SK-N-SH treated with all-trans-retinoic acid at 6 μM for 48 hours (cell line): ENCODE measurements at places on chromosomes 5 and 9.

DNA sequence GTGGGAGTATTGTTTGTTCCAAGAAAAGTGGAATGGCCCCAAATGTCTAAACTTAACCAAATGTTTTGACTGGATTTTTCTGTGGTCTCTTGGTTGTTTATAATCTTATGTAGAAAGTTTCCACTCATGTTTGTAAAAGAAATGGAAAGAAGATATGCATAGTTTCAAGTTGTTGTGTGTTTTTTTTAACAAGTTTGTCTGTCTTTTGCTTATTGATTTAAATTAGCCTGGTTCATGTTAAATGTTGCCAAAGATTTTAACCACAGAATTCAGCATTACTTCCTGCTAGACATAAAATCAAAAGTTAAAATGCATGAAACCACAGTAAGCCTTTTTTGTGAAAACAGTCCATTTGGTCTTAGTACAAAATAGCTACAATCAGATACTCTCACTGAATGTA, 14.0 kb downstream of the PPWD1 start:
- no peak for ATAC-seq

DNA sequence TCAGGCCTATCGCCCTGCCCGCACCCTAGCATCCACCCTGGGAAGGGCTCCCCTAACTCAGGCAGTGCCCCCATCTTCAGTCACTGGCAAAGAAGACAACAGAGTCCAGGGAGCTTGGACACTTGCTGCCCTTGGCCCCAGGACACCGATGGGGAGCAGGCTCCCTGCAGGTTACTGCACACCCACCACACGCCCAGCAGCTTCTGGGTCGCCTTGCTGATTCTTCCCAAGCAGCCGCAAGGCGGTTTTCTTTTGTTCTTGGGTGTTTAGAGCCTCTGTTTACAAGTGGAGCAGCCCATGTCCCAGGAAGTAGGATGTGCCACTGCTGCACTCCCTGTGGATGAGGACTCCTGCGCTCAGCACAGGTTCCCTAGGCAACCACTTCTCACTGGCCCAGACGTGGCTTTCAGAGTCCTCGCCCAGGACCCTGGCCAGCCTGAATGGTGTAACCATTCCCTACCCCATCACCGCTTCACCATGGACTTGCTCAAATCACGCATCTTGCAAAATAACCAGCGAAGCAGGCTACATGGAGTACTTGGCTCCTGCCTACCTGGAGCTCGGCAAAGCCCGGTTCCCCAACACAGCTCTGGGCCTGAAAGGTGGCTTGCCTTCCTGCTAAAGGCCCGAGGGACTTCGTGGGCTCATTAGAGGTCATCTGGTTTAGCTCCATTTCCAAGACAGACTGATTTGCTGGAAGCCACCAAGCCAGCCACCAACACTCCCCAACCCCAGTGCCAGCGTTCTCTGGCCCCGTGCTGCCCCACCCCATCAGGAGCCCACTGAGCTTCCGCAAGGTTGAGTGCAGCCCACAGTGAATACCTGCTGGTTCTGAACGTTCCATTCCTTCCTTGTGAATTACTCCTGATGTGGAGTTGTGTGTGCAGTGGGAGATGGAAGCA, 60.0 kb downstream of the PSMB7 start:
- no peak for ATAC-seq

GRCh38 chr9:33184963-33185362, 17.8 kb upstream of the B4GALT1 start:
- ATAC-seq, result no peak

DNA sequence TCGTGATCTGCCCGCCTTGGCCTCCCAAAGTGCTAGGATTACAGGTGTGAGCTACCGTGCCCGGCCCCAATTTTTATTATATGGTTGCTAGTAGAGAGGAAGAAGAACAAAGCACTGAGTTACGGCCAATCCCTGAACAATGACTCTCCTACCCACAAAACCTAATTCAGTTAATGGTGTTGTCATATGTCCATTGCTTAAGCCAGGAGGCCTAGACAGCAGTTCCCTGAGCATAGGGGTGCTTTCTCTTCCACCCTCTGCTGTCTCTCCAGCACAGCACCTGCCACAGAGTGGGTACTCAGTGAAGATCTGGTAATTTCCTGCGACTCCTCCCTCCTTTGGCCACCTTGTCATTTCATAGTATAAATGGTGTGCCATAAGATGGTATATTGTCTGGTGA, 21.4 kb upstream of the LTC4S start:
- ATAC-seq, result no peak

DNA sequence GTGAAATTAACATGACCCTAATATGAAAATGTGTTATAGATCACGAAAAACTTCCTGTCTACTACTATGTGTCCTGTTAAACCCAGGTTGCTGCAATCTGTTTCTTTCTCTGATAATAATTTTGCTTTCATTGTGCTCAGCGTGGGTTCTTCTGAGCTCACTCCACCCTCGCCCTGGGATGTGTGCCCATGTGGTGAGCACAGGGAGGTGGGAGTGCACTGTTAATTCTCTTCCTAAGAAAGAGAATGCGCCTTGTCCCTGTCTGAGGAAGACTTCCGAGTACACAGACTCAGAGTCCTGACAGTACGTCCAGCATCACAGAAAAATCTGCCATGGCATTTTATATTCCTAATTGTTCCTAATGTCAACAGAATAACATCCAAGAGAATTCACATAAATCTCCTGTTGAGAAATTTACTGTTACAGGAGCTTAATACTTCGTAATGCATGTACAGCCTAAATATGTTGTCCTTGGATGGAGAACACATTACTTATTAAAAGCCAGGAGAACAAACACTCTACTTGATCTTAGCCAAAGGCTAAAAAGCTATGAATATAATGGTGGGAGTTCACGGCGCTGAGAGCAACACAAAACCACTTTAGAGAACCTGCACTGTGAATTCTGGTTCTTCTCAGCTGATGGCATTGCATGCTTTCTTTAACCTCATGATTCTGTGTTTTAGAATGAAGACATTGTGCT, 102.6 kb downstream of the PDE4D start:
- no peak for ATAC-seq

DNA sequence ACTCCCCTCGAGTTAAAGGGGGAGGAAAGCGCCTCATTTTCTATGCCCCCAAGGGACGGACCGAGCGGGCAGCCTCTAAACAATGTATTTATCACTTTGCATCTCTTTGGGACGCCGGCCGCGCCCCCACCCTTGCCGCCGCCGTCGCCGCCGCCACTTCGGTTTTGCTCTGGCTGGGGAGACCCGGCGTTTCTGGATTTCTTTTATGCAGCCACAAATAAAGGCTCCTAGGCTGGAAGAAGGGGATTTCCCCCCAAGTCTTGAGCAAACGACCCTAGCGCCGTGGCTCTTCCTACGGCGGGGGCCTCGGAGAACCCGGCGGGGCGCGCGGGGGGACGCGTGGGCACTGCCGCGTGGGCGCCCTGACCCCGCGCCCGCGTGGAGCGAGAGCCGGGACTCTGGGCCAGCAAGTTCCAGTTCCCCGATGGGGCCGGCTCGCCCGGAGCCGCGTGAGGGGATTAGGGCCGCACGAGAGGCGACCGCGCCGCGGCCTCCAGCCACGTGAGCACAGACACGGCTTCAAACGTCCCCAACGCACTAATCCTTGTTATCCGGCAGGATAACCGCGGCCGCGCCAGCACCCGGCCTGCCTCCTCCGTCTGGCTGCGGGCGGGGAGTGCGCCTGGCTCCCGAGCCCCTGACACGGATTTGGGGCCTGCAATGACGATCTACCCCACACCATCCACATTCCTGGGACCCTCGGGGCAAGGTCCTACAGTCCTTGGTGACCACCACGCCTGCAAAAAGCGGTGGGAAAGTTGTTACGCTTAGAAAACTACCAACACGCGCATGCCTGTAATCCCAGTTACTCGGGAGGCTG, 7.9 kb upstream of the NEUROG1 start:
- ATAC-seq, result peak; percentile 55

- ATAC-seq, result no peak
These were observed 2.6 kb upstream of the SPDL1 start for GRCh38 chr5:169580964-169581363.

DNA sequence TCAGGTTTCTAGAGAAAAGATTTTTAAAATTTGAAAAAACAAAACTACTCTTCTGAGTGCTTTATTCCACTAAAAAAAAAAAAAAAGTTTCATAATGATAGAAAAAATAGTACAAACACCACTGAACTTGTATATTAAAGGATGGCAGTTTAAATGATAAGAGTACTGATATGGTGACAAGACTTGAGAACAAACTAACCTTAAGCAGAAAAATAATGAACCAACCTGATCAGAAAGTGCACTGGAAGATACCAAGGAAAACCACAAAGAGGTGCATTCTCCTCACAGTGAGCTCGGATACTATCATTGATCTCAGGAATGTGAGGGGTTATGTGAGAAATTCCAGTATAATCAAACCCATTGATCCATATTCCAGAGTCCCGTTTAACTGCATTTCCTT, 34.3 kb downstream of the ERMP1 start:
- ATAC-seq, result no peak

DNA sequence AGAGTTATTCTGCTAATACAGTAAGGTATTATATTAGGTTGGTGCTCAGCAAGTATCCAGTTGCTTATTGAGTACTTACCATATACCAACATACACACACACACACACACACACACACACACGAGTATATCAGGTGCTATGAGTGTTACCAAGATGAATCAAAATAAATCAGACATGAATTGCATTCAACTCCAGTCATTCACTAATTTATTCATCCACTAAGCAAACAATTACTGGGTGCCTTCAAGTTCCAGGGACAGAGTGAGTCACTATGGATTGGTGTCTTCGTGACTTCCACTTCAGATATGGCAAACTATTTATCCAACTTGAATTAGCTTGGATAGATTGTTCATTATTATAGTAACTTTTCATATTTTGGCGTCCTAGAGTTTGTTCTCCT, 140.7 kb upstream of the SLC44A1 start:
- no peak for ATAC-seq

DNA sequence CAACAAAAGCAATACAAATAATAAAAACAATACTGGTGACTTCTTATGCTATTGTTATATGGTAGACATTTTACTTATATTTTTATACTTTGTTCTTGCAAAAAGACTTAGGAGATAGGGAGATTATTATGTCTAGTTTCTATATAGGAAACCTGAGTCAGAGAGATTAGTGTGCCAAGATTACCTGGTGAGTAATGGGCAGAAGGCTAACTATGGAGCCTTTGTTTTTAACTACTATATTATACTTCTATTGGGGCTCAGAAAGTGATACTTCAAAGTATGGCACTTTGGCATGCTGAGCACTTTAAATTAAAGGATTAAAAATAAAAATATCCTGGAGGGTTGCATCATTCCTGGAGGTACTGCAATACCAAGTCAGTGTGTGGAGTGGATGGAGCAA, 117.5 kb upstream of the CLINT1 start:
- no peak for ATAC-seq

GRCh38 chr9:73093016-73093739, 58.5 kb upstream of the ANXA1 start:
- ATAC-seq, result peak; percentile 19; the same call in 1 of the 3 replicates

DNA sequence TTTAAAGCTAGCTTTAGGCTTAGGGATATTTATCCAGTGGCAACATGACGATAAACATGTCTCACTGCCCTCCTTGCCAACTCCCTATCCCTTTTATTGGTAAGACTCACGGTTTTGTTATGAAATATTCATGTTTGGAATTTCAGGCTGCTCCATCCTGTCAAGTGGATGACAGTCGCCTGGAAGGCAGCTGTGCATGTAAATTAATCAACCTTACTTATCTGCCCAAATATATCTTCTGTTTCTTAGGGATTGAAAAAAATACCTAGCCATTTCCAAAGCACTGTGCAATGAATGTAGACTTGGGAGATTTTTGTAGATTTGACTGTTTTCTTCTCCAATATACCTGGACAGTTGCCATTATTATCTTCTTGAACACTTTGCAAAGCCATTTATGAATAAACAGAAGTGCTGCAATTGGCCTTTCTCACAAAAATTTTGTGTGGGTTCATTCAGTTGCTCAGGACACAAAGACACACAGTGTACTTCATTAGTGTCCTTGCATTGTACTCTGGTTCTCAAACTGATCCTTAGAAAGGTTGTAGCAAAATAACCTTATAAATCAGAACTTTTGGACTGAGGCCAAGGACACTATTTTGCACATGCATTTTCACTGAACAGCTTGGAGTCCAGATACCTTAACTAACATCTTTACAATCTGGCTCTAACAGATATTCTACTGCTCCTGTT, 889.4 kb upstream of the SEMA6A start:
- no peak for ATAC-seq

GRCh38 chr5:78243639-78244038, 50.9 kb downstream of the AP3B1 start:
- ATAC-seq, result peak; percentile 92

DNA sequence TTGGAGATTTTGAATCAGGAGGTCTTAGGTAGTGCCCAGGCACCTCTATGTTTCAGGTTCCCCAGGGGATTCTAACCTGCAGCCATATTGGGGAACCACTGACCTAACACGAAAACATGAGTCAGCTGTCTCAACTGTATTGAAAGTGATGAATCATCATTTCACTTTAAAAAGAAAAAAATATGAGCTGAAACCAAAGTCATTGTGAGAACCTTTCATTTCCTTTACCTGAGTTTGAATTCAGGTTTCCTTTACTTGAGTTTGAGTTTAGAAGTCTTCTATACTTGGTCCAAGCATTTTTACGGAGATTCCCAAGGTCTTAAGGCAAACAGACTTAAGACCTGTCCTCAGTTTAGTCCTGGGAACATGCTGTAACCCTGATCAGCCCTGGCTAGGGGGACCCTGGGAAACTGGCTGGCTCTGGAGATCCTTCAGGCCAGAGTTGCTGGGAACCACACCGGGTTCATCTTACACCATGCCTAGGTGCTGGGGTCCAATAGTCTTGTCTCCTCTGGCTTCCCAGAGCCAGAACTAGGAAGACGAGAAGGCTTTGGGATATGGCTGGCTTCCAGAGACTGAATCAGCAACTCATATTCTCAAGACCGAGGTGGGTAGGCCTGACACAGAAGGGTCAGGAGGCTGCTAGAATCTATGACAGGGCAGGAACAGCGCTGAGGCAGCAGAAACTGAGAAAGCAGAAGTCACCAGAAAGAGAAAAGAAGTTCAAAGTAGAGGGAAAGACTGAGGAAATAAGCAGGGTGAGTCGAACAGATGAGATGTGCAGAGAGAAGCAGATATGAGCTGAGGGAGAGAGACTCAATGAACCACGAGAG, 16.4 kb upstream of the PDCD1LG2 start:
- ATAC-seq, result peak; percentile 84

GRCh38 chr5:57313716-57314115, 139.9 kb downstream of the GPBP1 start:
- ATAC-seq, result no peak

- ATAC-seq, result no peak
These were observed 111.3 kb downstream of the EGFLAM start for GRCh38 chr5:38369692-38370091.

GRCh38 chr5:39062530-39062929, 11.7 kb downstream of the RICTOR start:
- no peak for ATAC-seq

DNA sequence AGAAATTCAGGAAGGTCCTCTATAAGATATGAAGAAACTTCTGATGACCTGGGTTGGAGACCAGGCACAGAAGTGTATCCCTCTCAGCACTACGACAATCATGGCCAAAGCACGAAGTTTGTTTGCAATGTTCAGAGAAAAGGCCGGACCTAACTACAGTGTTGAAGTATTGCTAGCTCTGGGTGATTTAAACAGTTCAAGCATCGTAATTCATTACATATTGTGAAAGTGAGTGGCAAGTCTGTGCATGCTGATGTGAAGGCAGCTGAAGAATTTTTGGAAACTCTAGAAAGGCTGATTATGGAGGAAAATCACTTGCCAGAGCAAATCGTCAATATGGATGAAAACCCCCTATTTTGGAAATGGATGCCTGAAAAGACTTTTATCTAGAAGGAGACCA, 67.2 kb upstream of the PANK3 start:
- no peak for ATAC-seq

GRCh38 chr5:100827481-100827889, 75.6 kb downstream of the ST8SIA4 start:
- ATAC-seq, result peak; percentile 57
